ENCODE measurements at places on chromosomes 3 and 15.
A peak's percentile ranks its signal among the peaks of the same experiment; 100 is the strongest.

DNA sequence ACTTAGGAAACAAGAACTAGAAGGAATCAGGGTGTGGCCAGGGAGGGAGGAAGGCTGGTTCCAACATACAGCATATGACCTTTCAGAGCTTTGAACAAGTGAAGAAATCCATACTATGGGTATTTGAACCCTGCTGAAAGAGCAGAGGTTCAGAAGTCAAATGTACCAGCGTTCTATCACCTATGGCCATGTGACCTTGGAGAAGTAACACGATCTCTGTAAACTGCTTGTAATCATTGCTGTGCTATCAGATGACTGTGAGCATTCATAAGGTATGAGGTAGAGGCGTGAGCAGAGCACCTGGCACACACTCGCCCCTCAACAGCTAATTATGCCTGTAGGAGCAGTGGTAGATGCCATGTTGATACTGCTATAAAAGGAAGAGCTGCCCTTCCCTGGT lies 55.2 kb downstream of the KLHL6 start:
- DNase-seq = no peak

DNA sequence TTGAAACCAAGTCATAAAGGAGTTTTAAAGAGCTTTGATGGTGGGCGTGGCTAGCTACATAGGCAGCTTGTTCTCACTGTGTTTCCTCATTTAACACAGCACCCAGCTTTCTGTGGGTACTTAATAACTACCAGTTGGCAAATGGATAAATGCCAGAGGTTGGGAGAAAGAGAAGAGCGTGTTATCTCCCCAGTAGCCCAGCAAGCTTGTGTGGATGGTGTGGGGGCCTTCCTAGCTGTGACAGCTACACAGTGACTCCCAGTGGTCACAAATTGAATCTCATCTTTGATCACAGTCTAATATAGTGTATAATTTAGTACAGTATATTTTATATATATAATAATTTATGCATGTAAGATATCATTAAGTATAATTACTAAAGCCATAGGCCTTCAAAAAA lies 984.1 kb downstream of the EPHA3 start:
- no peak for DNase-seq

DNA sequence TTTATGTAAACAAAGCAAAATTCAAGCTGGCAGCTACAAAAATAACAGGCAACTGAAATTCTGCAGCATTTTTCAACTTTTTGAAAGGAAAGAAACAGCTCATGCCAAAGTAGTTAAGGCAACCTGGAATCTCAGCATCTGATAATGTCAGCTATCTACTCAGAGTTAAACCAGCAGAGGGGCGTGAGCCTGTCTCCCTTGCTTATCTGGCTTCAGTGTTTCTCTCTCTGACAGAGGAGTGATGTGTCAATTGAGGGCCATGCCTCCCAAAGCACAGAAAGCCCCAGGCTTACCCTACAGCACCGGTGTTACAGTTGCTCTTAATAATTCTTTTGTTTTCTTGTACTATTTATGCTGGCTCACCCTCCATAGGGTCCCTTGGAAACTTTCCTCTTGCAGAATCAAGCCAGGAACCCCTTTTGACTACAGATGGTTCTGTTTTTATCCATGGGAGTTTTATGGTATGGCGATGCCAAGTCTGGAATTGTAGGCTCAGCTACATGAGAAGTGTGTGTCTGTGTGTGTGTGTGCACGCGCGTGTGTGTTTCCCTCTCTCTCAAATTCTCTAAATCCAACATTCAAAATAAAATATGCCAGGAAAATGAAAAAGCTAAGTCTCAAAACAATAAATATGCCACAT lies 7.3 kb downstream of the TMEM212 start:
- no peak for DNase-seq

- DNase-seq = no peak
These were observed 326.2 kb downstream of the TUSC7 start for GRCh38 chr3:117035745-117036144.

DNA sequence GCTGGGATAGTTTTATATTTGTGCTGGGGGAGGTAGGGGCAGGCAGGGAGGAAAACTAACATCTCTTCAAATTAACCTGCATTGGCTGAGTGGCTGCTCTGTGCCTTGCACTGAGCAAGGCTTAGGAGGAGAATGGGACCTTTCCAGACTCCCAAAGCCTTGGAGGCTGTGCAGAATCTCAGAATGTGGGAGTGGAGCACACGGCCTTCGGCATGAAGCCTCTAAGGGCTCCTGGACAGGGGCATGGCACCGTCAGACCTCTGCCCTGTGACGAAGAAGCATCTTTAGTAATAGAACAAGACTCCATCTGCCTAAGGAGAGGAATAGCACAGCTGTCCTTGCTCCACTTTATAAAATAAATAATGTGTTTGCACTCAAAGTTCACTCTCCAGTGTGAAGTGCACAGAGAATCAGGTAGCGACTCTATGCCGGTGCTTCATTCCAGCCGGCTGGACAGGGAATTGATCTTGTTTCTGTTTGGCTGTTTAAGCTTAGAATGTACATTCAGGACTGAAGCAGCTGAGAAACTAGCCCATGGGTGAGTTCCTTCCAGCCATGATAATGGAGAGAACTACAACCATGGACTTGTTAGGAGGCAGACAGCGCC lies 228.5 kb upstream of the ADAMTS9 start:
- no peak for DNase-seq

DNA sequence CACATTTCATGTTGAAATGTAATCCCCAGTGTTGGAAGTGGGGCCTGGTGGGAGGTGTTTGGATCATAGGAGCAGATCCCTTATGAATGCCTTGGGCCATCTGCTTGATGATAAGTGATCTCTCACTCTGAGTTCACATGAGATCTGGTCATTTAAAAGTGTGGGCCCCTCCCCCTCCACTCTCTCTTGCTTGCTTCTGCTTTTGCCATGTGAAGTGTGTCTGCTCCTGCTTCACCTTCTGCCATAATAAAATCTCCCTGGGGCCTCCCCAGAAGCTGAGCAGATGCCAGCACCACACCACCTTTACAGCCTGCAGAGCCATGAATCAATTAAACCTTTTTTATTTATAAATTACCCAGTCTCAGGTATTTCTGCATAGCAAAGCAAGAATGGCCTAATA lies 14.2 kb upstream of the CD200R1L start:
- DNase-seq = no peak

DNA sequence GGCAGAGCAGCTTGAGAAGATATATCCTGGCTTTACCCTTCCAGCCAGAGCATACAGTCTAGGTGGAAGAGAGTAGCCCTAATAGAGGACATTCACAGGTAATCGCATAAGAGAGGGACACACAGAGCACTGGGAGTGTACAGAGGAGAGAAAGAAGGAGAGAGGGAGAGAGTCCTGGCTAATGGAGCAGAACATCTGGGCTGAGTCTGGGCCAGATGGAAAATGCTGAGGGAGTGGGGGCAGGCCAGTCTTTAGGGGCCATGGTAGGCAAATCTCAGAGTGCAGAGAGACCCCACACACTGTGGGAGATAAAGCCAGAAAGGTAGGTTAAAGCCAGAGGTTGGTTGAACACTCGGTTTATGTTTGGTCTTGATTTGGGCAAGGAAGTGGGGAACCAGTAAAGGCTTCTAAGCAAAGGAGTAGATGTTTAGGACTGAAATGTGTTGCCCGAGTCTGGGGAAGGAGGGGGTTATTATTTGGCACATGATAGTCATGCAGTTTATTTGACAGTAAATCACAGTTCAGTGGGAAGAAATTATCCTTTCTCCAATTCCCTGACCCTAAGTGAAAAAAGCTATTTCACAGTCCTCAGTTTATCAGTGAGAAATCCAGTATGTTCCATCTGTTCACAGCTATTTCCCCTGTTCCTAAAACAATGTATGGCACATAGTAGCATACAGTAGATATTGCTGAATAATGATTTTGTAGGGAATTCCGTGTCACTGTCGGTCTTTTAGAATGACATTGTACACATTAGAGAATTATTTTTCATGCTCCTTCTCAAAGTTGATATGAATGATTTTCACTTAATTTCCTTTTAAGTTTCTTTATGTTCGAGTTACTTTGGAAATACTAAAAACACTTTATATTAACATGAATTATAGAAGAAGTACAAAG lies 45.7 kb downstream of the PDHB start:
- no peak for DNase-seq

DNA sequence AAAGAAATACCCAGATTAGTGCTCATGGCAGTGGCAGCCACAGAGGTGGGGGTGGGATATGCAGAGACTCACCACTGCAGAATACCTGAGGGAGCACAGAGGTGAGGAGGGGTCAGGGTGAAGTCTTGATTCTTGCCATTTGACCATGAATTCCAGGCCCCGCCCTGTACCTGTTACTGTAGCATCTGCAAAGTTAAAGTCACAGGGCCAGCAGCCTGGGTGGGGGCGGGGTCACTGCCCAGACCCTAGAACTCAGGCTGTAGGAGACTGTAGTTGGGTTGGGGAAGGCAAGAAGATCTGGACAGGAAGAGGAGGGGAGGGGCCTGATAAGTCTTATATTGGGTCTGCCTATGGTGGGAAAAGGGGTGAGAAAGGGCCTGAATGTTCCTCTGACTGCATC lies 14.5 kb downstream of the CCDC71 start:
- DNase-seq = no peak

DNA sequence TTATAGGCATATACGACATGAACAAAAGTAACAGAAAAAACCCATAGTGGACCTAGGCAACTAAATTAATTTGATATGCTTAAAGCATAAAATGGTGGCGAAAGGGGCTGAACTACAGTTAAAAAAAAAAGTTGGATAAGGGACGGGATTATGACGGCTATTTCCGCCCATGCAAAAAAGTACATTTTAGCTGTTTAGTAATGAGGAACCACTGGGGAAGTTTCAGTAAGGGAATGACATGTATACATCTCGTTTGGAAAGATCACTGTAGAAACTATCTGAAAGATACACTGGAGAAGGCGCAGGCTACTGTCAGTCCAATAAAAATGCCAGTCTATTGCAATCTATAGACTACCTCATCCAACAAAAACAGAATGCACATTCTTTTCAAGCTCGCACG lies 65.6 kb downstream of the ZNF148 start:
- DNase-seq = no peak

GRCh38 chr3:49411535-49411967 lies 225 bp downstream of the RHOA start:
- peak; percentile 9 for DNase-seq

DNA sequence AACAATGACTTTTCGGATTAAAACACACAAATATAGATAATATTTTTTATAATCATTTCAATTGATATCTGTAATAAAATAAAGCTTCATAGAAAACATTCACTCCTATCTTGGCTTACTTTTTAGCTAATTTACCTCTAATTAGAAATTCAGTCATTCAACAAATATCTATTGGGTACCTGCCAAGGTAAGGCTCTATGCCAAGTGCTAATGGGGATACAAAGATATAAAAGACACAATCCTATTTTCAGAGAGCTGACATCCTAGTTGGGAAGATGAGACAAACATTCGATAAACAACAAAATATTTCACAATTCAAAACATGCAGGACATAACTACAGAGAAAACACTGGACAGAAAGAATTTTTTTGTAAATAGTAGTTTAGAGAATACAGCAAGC lies 63.3 kb downstream of the ULK4 start:
- no peak for DNase-seq

DNA sequence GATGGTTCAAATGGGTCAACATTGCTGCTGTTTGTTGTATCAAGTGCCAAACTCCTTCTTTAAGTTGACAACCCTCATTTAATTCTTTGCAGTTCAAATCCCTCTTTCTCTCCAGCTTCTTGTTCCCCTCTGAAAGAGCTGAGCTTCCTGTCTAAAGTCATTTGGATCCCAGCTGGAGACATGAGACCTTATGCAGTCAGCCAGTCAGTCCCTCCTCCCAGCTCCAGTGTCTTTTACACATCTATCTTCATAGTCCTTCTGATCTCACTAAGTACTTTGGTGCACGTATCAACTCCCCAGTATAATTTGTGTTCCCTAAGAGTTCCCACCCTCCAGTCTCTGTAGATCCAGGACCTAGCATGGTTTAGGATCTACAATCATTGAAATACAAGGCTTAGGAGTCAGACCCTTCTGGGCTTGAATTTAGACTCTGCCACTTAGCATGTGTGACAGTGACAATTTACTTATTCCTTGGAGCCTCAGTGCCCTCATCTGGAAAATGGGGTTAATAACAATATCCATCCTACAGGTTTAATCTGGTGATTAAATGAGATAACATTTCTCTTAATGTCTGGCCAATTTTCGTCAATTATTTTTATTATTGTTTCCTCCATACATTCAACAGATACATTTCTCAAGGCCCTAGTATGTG lies 102.8 kb upstream of the SEMA6D start:
- DNase-seq = no peak

- DNase-seq = no peak
These were observed 1.2 kb downstream of the CADPS start for GRCh38 chr3:62873761-62874710.

- no peak for DNase-seq
These were observed 82.3 kb upstream of the MLF1 start for GRCh38 chr3:158488670-158489069.

- no peak for DNase-seq
These were observed 55.2 kb downstream of the CMSS1 start for GRCh38 chr3:99872923-99873254.

GRCh38 chr3:99562990-99563607 lies 75.3 kb upstream of the COL8A1 start:
- DNase-seq = no peak

- no peak for DNase-seq
These were observed 127.2 kb downstream of the GHSR start for GRCh38 chr3:172321035-172321434.

- no peak for DNase-seq
These were observed 29.1 kb downstream of the CRYGS start for GRCh38 chr3:186515125-186515524.

- no peak for DNase-seq
These were observed 18.8 kb downstream of the SCAP start for GRCh38 chr3:47456984-47457383.

DNA sequence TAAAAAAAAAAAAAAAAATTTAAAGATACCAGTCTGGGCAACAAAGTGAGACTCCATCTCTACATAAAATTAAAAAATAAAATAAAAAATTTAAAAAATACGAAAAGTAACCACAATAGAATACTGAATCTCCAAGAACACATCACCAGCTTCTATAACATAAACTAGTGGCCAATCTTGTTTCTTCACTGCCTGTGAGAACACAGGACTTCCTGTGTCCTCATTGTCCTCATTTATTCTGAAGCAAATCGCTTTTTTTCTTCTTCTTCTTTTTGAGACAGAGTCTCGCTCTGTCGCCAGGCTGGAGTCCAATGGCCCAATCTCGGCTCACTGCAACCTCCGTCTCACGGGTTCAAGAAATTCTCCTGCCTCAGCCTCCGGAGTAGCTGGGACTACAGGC lies 28.6 kb upstream of the RAB7A start:
- no peak for DNase-seq

GRCh38 chr3:195209847-195210265 lies 61.1 kb downstream of the XXYLT1 start:
- DNase-seq = no peak

DNA sequence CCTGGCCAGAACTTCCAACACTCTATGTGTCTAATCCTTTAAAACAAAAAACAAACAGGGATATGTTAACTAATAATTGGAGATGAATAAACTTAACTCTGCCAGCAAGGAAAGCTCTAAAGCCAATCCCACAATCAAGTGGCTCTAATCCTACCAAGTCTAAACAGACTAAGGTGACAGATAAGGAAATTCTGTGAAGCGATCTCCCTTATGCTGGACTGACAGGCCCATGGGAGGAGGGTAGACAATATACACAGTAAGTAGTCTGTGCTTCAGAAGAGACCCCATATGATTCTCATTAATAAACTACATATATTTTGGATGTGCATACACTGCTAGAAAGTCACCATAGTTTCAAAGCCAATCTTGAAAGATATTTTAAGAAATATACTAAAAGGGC lies 10.1 kb downstream of the VPS13C start:
- no peak for DNase-seq

GRCh38 chr3:8256441-8257071 lies 245.1 kb upstream of the LMCD1 start:
- no peak for DNase-seq

GRCh38 chr3:150038830-150039229 lies 68.1 kb upstream of the PFN2 start:
- no peak for DNase-seq

Measured in stimulated activated CD8-positive, alpha-beta memory T cell treated with anti-CD3 and anti-CD28 coated beads, Interleukin-7, amount 100 ng/mL, for 1 hour (primary cell).